Thyroid gland (tissue), 4 donors: ENCODE measurements at places on chromosomes 4 and X. TPM values are rescaled to one million over a fixed set of nuclear protein-coding genes. Genes with fewer than 3 reads are reported as not detected.

Gene TLR8
- 0.73 TPM for total RNA-seq

Gene ATP2B3
- not detected for total RNA-seq

Gene FRMPD3
- total RNA-seq, result 12.1 TPM

GRCh38 chrX:74924449-74925224 is 615 bp downstream of the NEXMIF start:
- peak; percentile 62 for DNase-seq
- no peak overlapping the region for H3K27ac ChIP-seq
- peaks cover 6% of the 10 kb centered on the region for H3K27me3 ChIP-seq
- peak overlapping the region; percentile 23 for H3K4me3 ChIP-seq
- peaks cover 8% of the 10 kb centered on the region for H3K4me1 ChIP-seq

GRCh38 chr4:180341926-180342325 is 1901.3 kb upstream of the TENM3 start:
- no peaks in the 10 kb centered on the region for H3K36me3 ChIP-seq
- no peaks in the 10 kb centered on the region for H3K27me3 ChIP-seq
- no peak for DNase-seq
- no peaks in the 10 kb centered on the region for H3K4me1 ChIP-seq
- no peak overlapping the region for H3K4me3 ChIP-seq

DNA sequence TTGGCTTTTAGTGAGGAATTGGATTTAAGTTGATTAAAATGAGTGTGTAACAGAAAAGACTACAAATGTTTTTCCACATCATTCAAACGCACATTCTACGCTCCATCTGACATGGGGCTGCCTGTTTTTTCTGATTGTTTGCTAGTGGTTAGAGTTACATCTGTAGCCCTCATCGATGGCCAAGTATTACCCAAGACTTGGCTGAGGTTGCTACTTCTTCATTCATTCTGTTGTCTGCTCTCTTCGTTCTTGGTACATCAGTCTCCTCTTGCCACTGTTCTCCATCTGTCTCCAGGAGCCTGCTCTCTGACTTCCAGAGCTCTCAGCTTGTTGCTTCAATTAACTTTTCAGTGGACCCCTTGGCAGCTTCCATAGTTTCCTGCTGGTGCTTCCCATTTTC is 1844.6 kb upstream of the TENM3 start:
- no peak for DNase-seq
- no peaks in the 10 kb centered on the region for H3K4me1 ChIP-seq
- no peak overlapping the region for H3K4me3 ChIP-seq
- no peaks in the 10 kb centered on the region for H3K36me3 ChIP-seq
- no peaks in the 10 kb centered on the region for H3K27me3 ChIP-seq

- no peaks in the 10 kb centered on the region for H3K36me3 ChIP-seq
- DNase-seq, result no peak
- peaks cover 36% of the 10 kb centered on the region for H3K4me1 ChIP-seq
- no peak overlapping the region for H3K4me3 ChIP-seq
- H3K27ac ChIP-seq, result peak overlapping the region; percentile 80
These were observed 94.6 kb downstream of the SORBS2 start for GRCh38 chr4:185717377-185717741.

- no peaks in the 10 kb centered on the region for H3K36me3 ChIP-seq
- no peaks in the 10 kb centered on the region for H3K4me1 ChIP-seq
- H3K4me3 ChIP-seq, result no peak overlapping the region
- no peaks in the 10 kb centered on the region for H3K27me3 ChIP-seq
- no peak overlapping the region for H3K27ac ChIP-seq
These were observed 291.9 kb downstream of the BMPR1B start for GRCh38 chr4:95049551-95050233.
